ENCODE measurements at places on chromosomes 5 and 9.

DNA sequence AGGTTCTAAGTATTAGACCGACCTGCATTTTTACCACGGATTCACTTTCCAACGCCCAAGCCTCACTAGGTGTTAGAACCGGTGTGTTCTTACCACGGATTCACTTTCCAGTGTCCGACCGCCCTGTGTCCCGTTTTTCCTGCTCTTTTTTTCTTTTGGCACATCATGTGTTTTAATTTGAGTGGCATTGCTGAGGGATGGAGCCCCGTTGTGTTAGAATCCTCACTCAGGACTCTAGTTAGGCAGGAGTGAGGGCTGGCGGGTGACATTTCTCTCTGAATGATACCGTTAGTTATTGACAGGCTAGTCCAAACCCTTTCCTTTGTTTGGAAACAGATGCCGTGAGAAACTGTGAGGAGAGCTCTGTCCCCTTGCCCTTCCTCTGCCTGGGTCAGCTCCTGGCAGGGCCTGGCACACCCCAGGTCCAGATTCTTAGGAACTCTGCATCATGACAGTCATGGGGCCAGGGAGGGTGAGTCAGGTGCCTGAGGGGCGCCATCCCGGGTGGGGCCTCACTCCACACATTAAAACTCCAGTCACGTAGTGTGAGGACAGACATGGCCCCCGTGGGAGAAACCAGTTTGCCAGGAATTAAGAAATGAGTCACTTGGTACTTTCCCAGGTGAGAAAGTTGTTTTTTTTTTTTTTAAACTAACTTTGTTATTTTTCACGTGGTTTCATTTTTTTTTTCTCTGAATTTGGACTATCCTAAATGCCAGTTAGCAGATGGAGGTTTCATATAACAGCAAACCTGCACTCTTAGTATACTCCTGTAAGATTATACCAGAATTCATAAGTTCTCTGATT, 15.8 kb downstream of the EXOC3 start:
- DNase-seq = peak; percentile 52

GRCh38 chr5:75051217-75051751, 1.1 kb downstream of the GCNT4 start:
- peak; percentile 48 for DNase-seq

DNA sequence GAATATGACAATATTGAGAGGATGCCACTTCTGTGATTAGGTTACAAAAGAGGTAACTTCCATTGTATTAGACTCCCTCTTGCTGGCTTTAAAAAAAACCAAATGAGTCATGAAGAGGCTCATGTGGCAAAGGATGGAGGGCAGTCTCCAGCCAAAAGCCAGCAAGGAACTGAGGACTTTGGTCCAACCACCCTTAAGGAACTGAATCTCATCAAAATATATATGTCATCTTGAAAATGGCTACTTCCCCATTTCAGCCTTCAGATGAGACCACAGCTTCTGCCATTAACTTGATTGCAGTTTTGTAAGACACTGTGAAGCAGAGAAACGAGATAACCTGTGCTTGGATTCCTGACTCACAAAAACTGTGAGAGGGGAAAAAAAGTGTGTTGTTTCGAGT, 15.5 kb upstream of the TRIM32 start:
- no peak for DNase-seq

DNA sequence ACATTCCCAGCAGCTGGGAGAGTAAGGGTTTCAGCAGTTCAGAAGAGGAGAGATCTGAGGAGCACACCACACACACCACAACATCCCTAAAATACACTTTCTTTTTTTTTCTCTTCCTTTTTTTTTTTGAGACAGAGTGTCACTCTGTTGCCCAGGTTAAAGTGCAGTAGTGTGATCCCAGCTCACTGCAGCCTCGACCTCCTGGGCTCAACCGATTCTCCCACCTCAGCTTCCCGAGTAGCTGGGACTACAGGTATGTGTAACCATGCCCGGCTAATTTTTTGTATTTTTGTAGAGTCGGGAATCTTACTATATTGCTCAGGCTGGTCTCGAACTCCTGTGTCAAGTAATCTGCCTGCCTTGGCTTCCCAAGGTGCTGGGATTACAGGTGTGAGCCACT, 9.7 kb upstream of the UBAP1 start:
- no peak for DNase-seq

- no peak for DNase-seq
Measured at GRCh38 chr9:129898185-129898584, 62.9 kb downstream of the USP20 start.

GRCh38 chr9:136107953-136108647, 10.6 kb downstream of the TMEM250 start:
- DNase-seq = no peak

DNA sequence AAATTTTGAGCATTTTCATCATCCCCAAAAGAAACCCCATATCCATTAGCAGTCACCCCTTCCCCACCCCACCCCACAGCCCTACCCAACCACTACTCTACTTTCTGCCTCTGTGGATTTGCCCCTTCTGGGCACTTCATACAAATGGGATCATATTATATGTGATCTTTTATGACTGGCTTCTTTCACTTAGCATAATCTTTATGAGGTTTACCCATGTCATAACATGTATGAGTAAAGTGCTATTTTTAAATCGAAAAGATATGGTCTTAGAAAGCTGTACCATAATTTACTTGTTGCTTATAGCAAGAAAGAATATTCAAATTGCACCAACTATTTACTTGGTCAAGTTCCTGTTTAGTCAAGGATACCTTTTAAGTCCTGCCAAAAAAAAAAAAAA, 12.7 kb downstream of the ELP1 start:
- DNase-seq = no peak

- DNase-seq = no peak
Measured at GRCh38 chr5:170076211-170076610, 29.5 kb upstream of the FOXI1 start.

GRCh38 chr5:53950621-53951020, 359.8 kb downstream of the ARL15 start:
- DNase-seq = no peak

- no peak for DNase-seq
Measured at GRCh38 chr9:98242426-98242825, 13.0 kb downstream of the TBC1D2 start.

- DNase-seq = no peak
Measured at GRCh38 chr5:36722900-36723299, 116.5 kb downstream of the SLC1A3 start.

DNA sequence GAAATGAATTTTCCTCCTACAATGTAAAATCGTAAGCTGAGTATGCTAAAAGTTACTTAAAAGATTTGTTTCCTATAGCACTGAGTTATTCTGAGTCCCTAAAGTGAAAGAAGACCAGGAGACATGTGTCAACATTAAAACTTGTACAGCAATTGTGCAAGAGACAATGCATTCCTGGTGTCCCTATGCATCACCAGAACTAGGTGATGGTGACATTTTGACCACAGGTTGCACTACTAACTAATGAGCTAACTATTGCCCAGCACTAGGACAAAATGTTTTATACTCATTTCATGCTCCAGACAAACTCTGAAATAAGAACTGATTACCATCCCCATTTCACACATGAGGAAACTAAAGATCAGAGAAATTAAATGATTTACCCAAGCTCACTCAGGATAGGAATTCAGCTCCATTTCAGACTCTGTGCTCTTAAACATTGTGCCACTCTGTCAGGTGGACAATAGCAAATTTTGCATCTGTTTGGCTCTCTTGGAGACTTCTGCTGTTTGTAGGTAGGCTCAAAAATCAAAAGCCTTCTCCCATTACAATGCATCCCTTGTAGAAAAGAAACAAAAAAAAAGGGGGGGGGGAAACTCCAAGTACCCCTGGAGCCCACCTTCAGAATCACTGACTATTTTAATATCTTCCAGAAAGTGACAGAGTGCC, 269.2 kb downstream of the ACTL7B start:
- DNase-seq = no peak

DNA sequence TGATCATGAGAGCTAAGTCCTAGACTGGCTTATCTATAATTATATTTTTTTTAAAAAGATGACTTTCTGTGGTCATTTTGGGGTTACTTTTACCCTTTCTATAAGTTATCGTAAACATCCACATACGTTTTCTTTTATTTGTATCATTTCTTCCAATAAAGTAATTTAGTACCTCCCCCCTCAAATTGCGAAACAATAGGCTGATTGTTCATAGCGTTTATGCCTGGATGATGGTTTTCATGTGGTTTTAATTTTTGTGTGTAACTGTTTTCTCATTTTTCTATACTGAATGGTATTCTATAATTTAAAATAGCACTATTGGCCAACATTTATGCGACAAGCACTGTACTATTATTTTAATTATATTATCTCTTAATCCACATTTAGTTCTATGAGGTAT, 44.5 kb downstream of the SMC5 start:
- DNase-seq = no peak

GRCh38 chr9:70472268-70473249, 58.1 kb upstream of the KLF9 start:
- no peak for DNase-seq

DNA sequence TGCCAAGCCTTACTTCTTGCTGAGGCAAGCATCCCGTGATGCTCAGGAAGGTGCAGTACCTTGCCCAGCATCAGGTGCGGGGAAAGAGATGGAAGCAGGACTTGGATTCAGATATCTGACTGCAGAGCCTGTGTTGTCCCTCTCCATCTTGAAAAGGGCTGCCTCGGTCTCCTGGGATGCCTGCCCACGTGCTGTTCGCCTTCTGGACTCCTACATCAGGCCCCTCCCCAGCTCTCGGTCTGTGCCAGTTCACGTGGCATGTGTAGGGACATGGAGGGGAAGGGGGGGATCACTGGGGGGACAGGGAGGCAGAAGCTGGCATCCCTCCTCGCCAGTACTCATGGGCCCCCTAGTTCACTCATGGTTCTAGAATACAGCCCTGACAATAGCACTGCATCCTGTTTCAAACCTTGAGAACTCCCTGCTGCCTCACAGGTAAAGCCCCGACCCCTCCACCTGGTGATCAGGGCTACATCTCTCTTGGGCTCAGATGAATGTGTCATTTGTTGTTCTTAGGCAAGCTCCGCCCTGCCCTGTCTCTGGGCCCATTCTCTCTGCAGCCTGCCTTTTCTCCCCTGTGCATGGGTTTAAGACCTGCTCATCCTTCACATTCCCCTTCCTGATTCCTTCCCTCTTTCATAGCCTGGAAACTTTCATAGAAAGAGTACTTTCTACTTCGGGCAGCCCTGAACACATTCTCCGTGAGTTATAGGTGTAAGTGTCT, 38.9 kb upstream of the SLC25A51 start:
- DNase-seq = no peak

GRCh38 chr5:33229216-33229615, 211.5 kb upstream of the TARS1 start:
- DNase-seq = no peak

GRCh38 chr9:133763272-133764183, 25.4 kb upstream of the SARDH start:
- no peak for DNase-seq

GRCh38 chr9:112562235-112562958, 75.8 kb downstream of the KIAA1958 start:
- no peak for DNase-seq

GRCh38 chr5:54765165-54766028, 220.0 kb downstream of the ESM1 start:
- DNase-seq = no peak

- DNase-seq = no peak
Measured at GRCh38 chr9:106880081-106880480, 17.1 kb downstream of the ZNF462 start.

DNA sequence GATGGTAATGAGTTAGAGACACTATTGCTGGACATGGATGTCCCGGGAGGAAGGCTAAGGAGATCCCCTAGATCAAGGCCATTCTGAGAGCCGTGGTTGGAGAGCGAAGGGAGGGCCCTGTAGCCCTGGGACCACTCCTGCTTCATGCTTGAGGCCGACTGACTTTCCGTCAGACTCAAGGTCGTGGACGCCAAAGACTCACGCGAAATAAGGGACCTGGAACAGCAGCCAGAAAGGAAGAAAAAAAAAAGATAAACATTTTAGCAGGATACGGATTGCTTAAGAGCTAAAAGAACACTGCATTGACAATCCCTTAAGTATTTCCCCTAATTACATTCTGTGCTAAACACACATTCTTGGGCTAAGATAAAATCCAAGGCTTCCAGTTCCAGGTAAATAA, 181.2 kb downstream of the GLIS3 start:
- DNase-seq = no peak

DNA sequence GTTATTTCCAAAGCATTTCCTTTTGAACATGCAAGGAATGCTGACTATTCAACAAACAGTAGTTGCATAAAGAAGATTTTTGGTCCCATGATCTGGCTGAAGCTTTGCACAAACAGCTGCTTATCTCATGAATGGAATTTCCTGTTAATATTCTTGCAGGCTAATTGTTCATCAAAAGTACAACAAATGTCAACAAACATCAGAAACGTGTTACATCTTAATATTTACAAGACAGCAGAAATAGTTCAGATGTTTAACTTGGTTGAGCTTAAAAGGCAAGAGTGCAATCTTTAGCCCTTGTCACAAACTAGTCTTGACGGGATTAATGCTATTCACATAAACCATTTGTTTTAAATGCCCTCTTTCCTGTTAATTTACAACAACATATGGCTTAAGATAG, 47.9 kb upstream of the BASP1 start:
- DNase-seq = no peak

- no peak for DNase-seq
Measured at GRCh38 chr5:98175474-98175873, 598.0 kb upstream of the RGMB start.

- no peak for DNase-seq
Measured at GRCh38 chr5:115338851-115339250, 42.4 kb upstream of the CCDC112 start.

GRCh38 chr9:18855656-18856055, 177.4 kb downstream of the SAXO1 start:
- no peak for DNase-seq

Data from activated naive CD4-positive, alpha-beta T cell treated with anti-CD3 and anti-CD28 coated beads, Interleukin-2, amount 10 ng/mL, durations not matched to agents 7 days and 5 days (primary cell).